Pancreas (tissue), 10 donors: ENCODE measurements at places on chromosomes 1 and 21. TPM values are rescaled to one million over a fixed set of nuclear protein-coding genes. Genes with fewer than 3 reads are reported as not detected.

The FAM131C gene
- 5.9 TPM for polyA plus RNA-seq

- no peak for DNase-seq
These were observed 116.6 kb upstream of the SYT6 start for GRCh38 chr1:114270282-114270681.

DNA sequence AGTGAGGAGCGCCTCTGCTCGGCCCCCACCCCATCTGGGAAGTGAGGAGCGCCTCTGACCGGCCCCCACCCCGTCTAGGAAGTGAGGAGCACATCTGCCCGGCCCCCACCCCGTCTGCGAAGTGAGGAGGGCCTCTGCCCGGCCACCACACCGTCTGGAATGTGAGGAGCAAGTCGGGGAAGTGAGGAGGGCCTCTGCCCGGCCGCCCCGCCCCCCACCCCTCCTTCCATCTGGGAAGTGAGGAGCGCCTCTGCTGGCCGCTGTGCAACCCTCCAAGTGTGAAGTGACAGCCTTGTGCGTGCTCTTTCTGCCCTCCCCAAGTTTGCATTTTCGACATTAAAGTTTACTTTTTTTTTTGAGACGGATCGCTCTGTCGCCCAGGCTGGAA lies 5.1 kb upstream of the ZZZ3 start:
- DNase-seq: peak; percentile 26

The DIO1 gene
- polyA plus RNA-seq: not detected

DNA sequence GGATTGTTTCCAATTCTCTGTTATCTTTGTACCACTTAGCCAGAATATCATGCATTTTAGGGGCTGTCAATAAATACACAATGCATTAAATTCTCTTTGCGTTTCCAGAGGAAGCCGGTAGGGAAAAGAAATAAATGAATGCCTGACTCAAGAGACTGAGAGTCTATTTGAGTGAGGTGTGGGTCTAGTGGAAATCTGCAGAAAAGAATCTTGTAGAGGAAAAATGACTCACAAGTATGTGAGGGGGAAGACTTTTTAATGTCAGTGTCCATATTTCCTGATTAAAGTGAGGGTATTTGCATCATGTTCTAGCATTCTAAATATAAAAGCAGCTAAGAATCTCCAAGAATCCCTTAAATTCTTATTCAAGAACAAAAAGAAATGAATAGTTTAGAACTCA lies 271.1 kb downstream of the PTPRC start:
- no peak for DNase-seq

DNA sequence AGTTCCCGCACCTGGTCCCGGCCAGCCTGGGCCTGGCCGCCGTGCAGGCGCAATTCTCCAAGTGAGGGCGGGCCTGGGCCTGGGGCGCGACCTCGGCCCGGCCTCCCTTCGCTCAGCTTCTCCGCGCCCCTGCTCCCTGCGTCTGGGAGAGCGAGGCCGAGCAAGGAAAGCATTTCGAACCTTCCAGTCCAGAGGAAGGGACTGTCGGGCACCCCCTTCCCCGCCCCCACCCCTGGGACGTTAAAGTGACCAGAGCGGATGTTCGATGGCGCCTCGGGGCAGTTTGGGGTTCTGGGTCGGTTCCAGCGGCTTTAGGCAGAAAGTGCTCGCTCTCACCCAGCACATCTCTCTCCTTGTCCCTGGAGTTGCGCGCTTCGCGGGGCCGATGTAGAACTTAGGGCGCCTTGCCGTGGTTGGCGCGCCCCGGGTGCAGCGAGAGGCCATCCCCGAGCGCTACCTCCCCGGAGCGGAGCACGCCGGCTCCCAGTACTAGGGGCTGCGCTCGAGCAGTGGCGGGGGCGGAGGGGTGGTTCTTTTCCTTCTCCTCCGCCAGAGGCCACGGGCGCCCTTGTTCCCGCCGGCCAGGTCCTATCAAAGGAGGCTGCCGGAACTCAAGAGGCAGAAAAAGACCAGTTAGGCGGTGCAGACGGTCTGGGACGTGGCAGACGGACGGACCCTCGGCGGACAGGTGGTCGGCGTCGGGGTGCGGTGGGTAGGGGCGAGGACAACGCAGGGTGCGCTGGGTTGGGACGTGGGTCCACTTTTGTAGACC lies 1.2 kb downstream of the OLIG1 start:
- no peak for DNase-seq

DNA sequence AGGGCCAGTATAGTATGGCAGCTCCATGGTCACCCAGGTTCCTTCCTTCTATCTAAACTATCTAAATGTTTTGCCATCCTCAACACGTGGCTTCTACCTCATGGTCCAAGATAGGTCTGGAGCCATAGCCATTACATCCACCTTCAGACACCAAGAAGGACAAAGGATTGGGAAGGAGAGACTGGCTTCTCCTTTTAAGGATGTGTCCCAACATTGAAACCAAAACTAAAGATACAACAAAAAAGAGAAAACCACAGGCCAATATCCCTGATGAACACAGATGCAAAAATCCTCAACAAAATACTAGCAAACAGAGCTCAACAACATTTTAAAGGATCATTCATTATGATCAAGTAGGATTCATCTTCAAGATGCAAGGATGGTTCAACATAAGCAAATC lies 24.8 kb downstream of the HSD11B1 start:
- DNase-seq: no peak

- no peak for DNase-seq
These were observed 178.9 kb downstream of the PDE4B start for GRCh38 chr1:65971547-65971946.

GRCh38 chr1:20604678-20605077 lies 15.8 kb downstream of the CDA start:
- DNase-seq: no peak

GRCh38 chr1:236870721-236871120 lies 75.6 kb downstream of the MTR start:
- no peak for DNase-seq

- no peak for DNase-seq
These were observed 1.5 kb downstream of the ITSN1 start for GRCh38 chr21:33643658-33644311.

GRCh38 chr1:2641381-2642130 lies 8.7 kb upstream of the MMEL1 start:
- DNase-seq: no peak

DNA sequence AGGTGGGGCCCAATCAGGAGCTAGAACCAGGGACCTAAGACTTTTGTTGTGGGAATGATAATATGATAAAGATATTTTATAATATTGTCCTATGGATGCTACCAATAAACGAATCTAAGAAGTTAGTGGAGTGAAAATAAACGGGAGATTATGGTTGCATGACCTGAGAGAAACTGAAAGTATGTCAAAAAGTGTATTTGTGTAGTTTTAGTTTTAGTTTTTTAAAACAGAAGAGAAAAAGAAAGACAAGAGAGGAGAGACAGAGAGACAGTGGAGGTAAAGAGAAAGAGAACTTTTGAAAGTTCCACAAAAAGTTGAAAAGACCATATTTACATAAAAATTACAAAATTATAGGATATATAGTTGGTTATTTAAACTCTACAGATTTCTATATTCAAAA lies 64.1 kb upstream of the TMPRSS15 start:
- no peak for DNase-seq

The SLAMF1 gene
- 0.38 TPM for polyA plus RNA-seq

The FCRLB gene
- polyA plus RNA-seq: 0.49 TPM

The RNU1-4 gene
- polyA plus RNA-seq: not detected

DNA sequence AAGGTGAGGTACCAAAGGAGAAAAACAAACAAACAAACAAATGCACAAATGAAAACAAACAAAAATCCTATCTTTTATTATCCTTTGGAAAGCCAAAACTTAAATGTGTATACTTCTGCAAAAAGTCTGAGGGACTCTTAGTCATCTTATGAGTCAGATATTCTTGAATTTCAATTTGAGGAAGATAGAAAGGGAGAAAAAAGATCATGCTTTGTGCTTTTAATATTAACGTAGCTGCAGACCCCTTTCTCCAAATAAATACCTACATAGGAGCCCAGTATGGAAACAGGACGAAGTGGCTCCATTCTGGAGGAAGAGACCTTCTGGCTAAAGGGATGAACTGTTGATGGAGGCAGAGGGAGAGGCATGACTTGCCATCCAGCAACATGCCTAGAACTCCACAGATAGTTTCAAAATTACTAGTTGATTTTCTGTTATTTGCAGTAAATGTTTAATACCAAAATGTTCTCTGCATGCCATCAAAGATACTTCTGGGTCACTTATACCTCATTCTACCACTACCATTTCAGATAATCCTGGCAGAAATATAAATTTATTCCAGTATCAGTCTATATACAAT lies 25.4 kb downstream of the NUP210L start:
- no peak for DNase-seq

The RHEX gene
- polyA plus RNA-seq: 0.72 TPM

The ARHGAP30 gene
- 0.70 TPM for polyA plus RNA-seq

DNA sequence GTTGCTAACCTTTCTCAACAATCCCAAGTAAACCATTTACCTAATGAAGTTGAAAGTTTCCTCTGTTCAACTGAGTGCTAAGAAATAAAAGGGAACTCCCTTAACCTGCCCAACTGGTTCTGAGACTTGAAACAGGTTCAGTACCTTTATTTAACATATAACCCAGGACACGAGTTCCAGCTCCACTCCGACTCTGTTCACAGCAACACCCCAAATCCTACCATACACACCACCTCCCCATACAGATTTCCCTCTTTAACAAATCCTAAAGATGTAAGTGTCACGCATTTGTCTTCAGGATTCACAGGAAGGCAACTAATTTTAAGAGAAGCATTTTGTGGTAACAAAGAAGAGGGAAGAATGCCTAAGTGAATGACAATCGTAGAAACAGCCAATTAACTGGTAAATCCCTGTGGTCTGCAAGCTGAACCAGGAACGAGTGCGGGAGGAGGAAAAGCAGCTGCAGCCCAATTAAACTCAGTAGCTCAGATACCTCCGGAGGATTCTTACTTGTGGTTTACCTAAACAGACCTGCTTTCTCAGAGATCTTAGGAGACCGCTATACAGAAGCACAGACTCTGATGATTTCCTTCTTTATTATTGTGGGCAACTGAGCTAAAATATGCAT lies 134.5 kb upstream of the MAGI3 start:
- no peak for DNase-seq

DNA sequence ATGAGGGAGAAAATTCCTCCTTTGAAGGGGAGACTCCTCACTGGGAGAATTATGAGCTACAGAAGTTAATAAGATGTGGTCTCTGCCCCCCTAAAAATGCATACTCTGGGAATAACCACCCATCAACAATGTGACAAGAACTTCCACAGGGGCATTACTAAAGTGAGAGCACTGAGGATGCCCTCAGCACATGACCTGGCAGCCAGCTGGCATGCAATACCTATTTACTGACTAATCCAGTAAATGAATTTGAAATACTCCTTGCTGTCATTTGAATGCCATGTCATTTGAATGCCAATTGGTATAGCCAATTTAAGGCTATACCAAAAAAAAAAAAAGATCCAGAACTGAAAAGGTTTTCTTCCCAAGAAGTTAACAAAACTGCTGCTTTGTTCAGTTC lies 30.8 kb downstream of the PLPP3 start:
- DNase-seq: no peak

DNA sequence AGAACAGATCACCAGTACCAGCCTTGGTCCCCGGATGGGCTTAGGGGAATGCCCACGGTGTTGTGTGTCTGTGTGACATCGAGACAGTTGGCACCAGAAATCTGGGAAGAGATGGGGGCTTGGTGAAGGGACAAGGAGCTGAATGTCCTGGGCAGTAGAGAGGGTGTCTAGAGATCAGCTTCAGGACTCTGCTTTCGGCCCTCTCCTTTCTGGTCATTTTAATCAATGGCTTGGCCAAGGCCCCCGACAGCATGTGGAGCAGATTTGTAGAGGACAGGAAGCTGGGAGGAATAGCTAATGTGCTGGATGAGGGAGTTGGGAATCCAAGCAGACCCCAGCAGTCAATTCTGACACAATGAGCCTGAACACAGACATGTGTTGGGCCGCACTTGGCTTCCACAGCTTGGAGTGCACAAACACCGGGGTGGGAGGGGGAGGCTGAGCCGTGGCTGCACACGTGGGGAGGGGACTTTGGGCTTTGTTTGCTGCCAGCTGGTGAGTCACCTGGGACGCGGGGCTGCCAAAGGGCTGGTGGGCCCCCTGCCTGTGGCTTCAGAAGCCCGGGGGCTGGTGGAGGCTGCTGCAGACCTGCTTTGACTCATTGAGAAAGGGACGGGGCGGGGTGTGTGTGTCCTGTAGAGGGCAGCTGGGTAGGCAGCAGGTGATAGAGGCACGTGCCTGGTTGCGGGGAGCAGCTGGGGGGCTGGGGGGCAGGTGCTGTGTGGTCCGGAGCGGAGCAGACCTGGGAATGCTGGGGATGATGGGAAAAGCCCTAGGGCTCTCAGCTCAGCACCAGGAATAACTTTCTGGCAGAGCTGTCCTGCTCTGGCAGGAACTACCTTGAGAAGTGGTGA lies 20.9 kb downstream of the SLC1A7 start:
- DNase-seq: no peak

DNA sequence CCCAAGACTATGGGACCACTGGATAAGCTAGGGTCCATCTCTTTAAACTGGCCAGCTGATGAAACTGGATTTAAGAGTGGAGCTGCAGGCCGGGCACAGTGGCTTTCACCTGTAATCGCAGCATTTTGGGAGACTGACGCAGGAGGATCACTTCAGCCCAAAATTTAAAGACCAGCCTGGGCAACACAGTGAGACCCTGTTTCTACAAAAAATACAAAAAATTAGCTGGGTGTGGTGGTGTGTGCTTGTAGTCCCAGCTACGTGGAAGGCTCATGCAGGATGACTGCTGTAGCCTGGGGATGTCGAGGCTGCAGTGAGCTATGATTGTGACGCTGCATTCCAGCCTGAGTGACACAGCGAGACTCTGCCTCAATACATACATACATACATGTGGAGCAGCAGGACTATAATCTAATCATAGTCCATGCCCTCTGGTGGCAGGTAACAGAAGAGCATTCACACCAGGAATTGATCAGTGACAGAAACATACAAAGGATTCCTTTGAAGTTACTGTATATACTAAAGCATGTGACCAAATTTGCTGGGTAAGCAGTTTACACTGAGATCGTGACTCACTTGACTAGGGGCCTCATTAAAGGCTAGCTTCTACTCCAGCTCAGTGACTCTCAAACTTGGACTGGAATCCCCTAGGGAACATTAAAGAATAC lies 101.5 kb upstream of the SLFNL1 start:
- no peak for DNase-seq

GRCh38 chr1:145992958-145993617 lies 3.3 kb downstream of the TXNIP start:
- DNase-seq: no peak
